ENCODE measurements at places on chromosomes 1 and 21.

DNA sequence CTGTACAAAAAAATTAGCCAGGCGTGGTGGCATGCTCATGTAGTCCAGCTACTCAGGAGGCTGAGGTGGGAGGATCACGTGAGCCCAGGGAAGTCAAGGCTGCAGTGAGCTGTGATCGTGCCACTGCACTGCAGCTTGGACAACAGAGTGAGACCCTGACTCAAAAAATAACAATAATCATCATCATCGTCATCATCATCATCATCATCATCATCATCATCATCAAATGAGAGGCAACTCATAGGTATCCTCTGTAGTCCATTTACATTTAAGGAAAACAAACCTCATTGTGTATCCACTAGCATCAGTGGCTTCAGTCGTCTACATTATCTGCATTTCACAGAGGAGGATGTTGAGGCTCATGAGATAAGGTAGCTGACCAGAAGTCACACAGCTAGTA is 68.8 kb upstream of the SELENON start:
- no peak for DNase-seq

DNA sequence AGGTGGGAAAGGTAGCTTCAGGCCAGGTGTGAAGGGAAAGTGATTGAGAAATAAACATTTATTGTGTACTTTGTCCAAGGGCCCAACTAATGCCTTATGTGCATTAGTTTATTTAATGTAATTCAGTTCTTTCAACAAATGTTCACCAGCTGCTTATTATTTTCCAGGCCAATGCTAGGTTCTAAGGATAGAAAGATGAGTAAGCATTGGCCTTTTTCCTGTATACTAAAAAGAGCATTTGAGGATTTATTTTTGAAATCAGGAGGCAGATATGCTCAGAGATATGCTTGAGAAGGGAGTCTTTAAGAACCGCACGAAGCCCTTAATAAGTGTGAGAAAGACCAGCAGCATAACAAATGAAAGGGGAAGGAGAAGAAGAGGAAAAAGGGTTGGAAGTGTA is 32.0 kb downstream of the CLCA1 start:
- DNase-seq, result no peak

DNA sequence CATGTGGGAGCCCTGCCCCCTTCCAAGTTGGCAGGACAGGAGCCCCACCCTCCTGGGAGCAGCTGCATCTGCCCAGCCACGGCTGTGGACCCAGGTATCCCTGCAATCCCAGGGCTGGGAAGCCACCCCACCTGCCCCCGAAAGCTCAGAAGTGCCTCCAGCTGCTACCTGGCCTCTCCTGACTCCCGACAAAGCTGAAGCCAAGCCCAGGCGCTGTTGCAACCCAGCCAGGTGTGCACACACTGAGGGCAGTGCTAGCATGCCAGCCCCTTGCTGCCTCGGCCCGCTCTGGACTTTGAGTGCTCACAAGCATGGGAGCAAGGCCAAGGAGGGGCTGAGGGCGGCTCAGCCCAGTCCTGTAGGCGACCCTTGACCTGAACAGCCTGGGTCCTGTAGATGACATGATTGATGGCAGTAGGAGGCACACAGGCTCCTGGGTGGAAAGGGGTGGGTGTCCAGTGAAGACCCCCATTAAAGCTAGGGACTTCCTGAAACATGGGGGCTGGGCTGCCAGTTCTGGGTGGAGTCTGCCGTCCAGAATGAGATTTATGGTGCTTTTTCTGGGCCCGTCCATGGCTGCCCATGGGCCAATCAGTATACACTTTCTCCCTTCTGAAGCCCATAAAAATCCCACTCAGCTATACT is 2.8 kb upstream of the SSU72 start:
- DNase-seq, result no peak

DNA sequence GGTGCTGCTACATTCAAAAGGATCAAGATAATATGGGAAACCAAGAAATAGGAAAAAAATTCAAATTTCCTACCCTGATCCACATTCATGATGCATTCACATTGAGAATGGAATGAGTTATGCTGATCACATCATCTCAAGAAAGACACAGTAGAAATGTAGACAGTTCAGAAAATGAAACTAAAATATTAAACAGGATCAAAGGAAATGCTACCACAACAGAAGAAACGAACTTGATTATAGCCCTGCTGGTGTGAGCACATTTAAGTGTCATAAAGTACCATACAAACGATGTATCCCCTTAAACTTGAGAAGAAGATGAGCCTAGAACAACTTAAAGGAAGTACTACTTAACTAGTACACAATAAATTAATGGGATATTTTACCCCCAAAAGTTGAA is 21.3 kb downstream of the SYDE2 start:
- DNase-seq, result no peak

DNA sequence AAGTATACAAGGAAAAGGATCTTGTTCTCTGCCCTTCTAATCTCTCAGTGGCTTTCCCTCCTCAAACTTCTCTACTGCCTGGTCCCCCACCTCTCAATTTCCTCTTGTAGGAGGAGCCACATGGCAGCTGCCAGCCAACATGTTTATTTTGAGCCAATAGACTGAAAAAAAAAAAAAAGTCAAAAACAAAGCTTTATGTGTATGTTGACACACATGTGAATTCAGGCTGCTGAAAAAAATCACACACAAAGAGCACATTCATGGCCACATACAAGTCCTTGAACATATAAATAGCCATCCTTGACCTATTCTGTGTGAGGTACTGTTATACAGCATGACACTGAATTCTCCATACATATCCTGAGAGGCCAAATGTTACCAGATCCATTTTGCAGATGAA is 3.7 kb downstream of the PTPN14 start:
- DNase-seq, result peak; percentile 42

DNA sequence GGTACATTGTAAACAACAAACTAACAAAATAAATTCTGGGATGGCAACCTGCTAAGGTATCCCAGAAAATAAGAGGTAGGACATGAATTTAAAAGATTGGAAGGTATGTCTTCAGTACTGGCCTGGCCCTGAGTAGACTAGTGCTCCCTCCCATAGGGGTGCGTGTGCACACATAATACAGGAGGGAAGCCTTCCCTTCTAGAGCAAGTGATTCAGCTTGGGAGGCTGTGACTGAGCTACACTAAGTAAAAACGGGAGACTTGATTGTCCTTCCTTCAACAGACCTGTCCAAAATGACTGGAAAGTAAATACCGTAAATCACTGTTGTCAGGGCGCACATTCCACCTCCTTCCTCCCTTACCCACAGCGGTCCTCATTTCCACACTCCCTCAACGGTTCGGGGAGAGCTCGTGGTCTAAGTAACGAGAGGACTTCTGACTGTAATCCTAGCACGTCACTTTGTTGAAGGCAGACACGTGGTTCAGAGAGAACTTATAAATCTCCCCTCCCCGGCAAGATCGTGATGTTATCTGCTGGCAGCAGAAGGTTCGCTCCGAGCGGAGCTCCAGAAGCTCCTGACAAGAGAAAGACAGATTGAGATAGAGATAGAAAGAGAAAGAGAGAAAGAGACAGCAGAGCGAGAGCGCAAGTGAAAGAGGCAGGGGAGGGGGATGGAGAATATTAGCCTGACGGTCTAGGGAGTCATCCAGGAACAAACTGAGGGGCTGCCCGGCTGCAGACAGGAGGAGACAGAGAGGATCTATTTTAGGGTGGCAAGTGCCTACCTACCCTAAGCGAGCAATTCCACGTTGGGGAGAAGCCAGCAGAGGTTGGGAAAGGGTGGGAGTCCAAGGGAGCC is at the start of gene TGFB2:
Gene TGFB2, plus strand, starts transcription at position 523 of the 859 bp plus-strand sequence. CDS start 1,366 bp downstream, outside the sequence.
- peak; percentile 75 for DNase-seq

DNA sequence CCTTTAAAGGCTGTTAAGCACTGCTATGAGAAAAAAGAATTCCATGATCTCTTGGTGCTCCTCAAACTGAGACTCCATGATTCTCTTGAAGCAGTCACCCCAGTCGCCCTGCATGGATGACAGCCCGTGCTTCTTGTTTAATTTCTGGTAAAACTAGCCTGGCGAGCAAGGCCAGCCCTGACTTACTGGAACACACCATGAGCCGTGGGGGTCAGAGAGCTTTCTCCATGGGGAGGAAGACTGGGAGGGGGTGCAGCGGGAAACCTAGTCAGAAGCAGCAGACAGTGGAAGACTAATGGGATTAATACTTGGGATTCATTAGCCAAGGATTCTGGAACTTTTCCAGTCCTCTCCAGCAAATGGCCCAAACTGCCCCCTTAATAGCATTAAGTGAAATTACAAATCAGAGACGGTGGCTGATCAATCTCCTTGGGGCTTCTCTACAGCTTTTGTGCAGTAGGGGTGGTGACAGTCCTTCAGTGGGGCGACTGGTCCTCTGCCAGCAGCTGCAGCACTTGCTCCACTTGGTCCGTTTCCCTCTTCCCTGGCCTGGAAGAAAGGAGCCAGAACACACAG is 57.2 kb upstream of the LRRN2 start:
- DNase-seq, result no peak

- no peak for DNase-seq
Measured at GRCh38 chr21:39666681-39667315, 54.1 kb downstream of the B3GALT5 start.

- no peak for DNase-seq
Measured at GRCh38 chr1:230299191-230300006, 126.7 kb downstream of the PGBD5 start.
